ENCODE measurements at places on chromosomes 11 and 22.

- H3K4me1 ChIP-seq: no peaks in the 10 kb centered on the region
- H3K4me3 ChIP-seq: no peak overlapping the region
- no peaks in the 10 kb centered on the region for H3K27me3 ChIP-seq
- no peak for DNase-seq
- H3K36me3 ChIP-seq: no peaks in the 10 kb centered on the region
Measured at GRCh38 chr11:60863550-60864521, 3.5 kb upstream of the ZP1 start.

DNA sequence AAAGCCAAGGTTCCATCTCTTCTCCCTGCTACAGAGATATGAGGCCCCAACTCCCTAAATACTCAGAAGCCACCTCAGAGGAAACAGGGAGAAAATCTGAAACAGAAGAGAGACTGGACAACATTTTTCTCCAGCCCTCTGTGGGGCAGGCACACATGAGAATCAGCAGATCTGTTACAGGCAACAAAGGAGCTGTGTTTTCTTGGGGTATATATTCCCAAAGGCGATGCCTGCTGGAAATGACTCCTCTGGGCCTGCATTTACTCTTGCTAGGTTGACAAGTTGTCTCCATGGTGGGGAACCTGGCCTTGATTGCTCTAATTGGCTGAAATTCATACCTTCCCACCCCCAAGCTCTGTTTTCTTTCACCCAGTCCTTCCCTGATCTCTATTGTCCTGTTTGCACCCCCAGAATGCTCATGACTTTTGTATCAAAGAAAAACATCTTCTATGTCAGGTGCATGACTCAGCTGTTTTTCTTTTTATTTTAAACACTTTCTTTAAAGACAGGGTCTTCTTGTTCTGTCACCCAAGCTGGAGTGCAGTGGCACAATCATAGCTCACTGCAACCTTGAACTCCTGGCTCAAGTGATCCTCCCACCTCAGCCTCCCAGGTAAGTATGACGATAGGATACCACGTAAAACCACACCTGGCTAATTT lies 23.5 kb upstream of the P2RY6 start:
- H3K27me3 ChIP-seq: no peaks in the 10 kb centered on the region
- H3K4me3 ChIP-seq: no peak overlapping the region
- H3K36me3 ChIP-seq: no peaks in the 10 kb centered on the region
- DNase-seq: no peak
- no peaks in the 10 kb centered on the region for H3K4me1 ChIP-seq

DNA sequence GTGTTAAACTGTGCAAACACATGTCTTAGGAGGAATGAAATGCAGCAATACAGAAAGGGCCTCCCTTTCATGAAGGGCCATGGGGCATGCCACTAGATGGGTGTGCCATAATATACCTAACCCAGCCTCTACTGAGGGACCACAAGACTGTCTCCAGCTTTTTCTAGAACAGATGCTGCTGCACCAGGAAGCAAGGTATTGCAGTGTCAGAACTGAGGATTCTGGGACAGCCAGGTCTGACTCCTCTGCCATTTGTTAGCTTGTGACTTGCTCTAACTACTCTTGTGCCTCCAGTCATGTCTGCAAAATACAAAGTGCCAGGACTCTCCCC lies 53.2 kb downstream of the HIRA start:
- H3K4me3 ChIP-seq: no peak overlapping the region
- DNase-seq: no peak
- no peaks in the 10 kb centered on the region for H3K4me1 ChIP-seq
- H3K36me3 ChIP-seq: peaks cover 36% of the 10 kb centered on the region
- no peak overlapping the region for H3K27ac ChIP-seq

DNA sequence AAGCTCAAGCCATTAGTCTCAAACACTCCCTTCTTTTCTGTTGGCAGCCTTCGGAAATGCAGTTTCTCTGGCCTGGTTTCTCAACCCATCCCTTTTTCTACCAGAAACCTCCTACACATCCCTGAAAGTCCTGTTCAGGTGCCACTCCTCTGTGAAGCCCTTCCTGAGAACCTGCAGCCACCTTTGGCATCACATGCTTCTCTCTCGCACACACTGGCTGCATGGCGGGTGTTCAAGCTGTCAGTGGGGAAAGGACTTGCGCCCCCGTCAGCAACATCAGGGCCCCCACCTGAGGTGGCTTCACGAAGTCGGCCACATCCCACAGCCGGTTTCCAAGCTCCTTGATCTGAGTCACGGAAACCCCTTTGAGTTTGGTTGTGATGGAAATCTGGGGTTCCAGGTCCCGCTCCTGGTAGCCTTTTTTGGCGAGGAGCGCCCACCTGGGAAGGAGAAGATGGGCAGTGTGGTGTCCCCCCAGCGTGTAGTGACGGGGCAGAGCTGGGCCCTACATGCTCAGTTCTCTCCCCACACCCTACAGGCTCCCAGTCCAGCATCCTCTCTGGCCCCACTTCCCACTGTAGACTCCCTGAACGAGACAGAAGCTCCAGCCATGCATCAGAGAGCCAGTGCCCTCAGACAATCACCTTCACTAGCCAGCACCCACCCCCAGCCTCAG lies 1.7 kb upstream of the LRRC74B start:
- DNase-seq: no peak
- no peaks in the 10 kb centered on the region for H3K36me3 ChIP-seq
- H3K27me3 ChIP-seq: no peaks in the 10 kb centered on the region
- H3K4me1 ChIP-seq: peaks cover 3% of the 10 kb centered on the region

- no peak overlapping the region for H3K4me3 ChIP-seq
- no peaks in the 10 kb centered on the region for H3K36me3 ChIP-seq
- peaks cover 6% of the 10 kb centered on the region for H3K27me3 ChIP-seq
- peaks cover 5% of the 10 kb centered on the region for H3K4me1 ChIP-seq
- no peak for DNase-seq
Measured at GRCh38 chr11:85826116-85826855, 15.3 kb upstream of the SYTL2 start.

- H3K4me1 ChIP-seq: no peaks in the 10 kb centered on the region
- H3K27me3 ChIP-seq: no peaks in the 10 kb centered on the region
- DNase-seq: no peak
- no peak overlapping the region for H3K4me3 ChIP-seq
- H3K36me3 ChIP-seq: no peaks in the 10 kb centered on the region
Measured at GRCh38 chr22:49664371-49664881, 163.2 kb downstream of the BRD1 start.

DNA sequence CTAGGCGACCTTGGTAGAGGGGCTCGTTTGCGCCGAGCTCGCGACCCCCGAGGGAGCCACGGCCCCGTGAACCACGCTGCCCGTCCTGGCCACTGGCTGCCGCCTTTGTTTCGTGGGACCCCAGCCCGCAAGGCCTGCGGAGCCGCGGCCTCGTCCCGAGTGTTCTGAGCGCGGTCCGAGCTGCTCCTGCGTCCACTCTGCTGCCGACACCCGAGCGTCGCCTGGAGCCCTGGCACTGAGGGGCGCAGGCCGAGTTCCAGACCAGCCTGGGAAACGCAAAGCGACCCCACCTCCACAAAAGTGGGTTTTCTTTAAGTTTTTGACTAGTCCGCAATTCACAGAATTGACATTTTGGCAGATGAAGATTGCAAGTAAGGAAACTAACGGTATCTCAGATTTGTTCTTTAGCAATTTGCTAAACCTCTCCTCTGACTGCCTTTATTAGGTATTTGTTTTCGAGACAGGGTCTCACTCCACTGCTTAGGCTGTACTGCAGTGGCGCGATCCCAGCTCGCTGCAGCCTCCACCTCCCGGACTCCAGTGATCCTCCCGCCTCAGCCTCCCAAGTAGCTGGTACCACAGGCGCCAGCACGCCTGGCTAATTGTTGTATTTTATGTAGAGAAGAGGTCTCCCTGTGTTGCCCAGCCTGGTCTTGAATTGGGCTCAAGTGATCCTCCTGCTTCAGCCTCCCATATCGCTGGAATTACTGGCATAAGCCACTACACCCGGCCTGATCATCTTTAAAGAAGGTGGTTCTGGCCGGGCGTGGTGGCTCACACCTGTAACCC lies 879 bp upstream of the RNH1 start:
- peaks cover 21% of the 10 kb centered on the region for H3K4me1 ChIP-seq
- H3K4me3 ChIP-seq: peak overlapping the region; percentile 79
- H3K27ac ChIP-seq: peak overlapping the region; percentile 100
- no peaks in the 10 kb centered on the region for H3K27me3 ChIP-seq
- no peak for DNase-seq

DNA sequence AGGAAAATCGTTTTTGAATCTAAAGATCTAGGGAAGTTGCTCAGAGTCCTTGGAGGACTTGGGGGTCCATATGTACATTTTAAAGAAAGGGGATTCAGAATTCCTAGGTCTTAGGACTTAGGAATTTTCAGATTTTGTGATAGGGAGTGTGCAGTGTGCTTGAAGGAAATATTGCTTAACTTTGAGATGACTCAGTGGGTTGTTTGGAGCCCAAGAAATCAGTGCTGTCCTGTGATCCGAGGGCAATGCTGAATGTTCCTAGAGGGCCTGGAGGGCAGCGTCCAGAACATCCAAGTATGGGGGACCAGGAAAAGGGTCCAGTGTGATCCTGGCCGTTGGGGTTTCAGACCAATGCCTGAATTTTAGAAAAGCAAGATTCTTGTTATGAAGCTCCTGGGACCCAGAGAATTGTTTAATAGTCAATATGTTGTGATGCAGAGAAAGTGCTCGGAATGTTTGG lies 3.1 kb upstream of the IGF2 start:
- H3K4me1 ChIP-seq: peaks cover 12% of the 10 kb centered on the region
- H3K36me3 ChIP-seq: peaks cover 20% of the 10 kb centered on the region
- H3K27ac ChIP-seq: no peak overlapping the region
- no peaks in the 10 kb centered on the region for H3K27me3 ChIP-seq

- peak overlapping the region; percentile 58 for H3K27ac ChIP-seq
- H3K4me3 ChIP-seq: no peak overlapping the region
- DNase-seq: no peak
- no peaks in the 10 kb centered on the region for H3K27me3 ChIP-seq
- H3K4me1 ChIP-seq: peaks cover 20% of the 10 kb centered on the region
- no peaks in the 10 kb centered on the region for H3K36me3 ChIP-seq
Measured at GRCh38 chr11:94134651-94135512, 6.2 kb downstream of the PANX1 start.

DNA sequence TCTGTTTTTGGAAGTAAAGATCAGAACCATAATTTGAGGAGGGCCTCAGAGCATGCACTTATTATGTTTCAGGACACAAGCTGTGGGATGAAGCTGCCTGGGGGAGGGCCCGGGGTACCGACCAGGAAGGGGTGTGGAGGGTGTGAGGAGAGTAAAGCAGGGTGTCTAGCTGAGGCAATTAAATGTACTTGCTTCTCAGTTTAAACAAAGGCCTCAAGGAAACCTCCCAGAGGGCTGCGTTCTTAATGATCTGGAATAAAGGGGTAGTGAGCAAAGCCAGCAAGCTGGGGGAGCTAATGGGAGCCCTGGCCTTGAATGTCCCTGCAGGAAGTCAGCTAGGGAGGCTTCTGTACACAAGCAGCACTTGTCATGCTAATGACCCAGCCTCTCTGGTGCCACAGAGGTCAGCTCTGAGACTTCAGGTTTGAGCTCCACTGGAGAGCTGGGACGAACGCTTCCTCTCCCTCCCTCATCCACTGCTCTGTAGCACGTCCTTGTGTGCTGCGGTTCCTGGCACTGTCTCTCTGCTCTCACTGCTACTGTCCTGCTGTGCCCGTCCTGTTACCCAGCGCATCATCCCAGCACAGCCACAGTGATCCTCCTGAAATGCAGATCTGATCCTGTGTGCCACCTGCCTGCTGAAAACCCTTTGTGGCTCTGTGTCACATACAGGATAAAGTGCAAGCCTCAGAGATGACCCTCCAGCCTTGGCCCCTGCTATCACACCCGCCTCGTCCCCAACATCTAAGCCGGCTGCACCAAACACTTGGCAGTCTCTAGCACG lies 159.7 kb downstream of the DBX1 start:
- no peaks in the 10 kb centered on the region for H3K27me3 ChIP-seq
- H3K36me3 ChIP-seq: no peaks in the 10 kb centered on the region
- no peak overlapping the region for H3K4me3 ChIP-seq
- DNase-seq: no peak

DNA sequence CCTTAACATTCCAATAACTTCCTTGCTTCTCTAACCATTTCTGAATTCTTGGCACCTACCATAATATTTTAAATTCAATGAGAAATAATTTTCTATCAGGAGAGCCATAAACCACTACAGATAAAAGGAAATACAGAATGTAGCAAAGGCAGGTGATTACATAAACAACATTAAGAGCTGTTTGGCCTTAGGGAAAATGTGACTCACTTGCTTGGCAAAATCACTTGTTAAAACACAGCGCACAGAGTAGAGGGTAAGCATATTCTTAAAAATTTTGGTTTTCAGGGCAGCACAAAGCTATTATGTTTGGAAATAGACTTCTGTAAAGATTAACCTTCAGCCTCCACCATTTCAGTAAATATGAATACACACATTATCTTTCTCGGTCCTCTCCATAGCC lies 26.4 kb downstream of the IZUMO1R start:
- no peaks in the 10 kb centered on the region for H3K36me3 ChIP-seq
- H3K4me3 ChIP-seq: no peak overlapping the region

DNA sequence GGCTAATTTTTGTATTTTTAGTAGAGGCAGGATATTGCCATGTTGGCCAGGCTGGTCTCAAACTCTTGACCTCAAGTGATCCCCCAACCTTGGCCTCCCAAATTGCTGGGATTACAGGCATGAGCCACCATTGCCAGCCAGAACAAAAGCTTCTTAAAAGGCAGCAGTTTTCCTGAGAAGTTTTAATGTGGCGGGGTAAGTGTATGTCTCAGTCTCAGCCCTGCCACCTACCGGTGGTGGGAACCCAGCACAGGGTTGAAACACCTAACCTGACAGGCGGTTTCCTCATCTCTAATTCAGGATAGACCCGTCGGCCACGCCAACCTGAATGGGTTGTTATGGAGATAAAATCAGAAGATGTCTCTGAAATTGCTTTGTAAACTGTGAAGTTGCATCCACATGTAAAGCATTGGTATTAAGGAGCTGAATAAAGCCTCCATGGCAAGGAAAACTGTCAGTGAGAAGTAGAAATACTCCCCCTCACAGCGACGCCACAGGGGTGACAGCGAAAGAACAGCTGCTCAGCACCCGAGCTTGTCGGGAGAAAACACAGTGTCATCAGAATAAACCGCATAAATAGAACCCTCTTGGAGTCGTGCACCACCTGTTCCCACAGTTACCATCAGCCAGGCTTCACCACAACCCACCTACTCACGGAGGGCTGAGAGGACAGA lies 165.9 kb upstream of the NCAM1 start:
- no peak overlapping the region for H3K4me3 ChIP-seq
- H3K4me1 ChIP-seq: no peaks in the 10 kb centered on the region
- H3K27me3 ChIP-seq: no peaks in the 10 kb centered on the region
- no peak for DNase-seq
- no peaks in the 10 kb centered on the region for H3K36me3 ChIP-seq

DNA sequence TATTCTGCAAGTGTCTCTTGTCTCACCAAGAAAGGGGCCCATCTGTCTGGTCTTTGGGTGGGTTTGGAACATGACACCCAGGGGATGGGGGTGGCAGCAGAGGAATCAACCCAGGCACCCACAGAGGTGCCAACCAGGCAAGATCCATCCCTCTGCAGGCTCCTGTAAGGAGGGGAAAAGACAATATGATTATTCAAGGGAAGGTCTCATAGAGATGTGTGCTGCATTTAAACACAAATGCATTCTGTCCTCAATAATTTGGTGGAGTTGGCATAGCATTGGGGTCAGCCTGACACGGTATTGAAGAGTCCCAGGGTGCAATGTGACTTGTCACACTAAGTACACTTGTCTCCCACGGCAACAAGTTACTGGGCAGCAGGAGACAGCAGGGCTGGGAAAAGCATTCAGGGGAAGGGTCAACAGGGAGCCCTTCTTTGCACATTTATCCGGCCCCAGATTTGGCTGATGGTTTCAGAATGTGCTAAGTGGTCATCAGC lies 33.1 kb upstream of the SPON1 start:
- peaks cover 4% of the 10 kb centered on the region for H3K27me3 ChIP-seq
- no peaks in the 10 kb centered on the region for H3K36me3 ChIP-seq
- H3K4me1 ChIP-seq: no peaks in the 10 kb centered on the region
- no peak overlapping the region for H3K27ac ChIP-seq
- no peak overlapping the region for H3K4me3 ChIP-seq
- DNase-seq: no peak

Data from liver (tissue), 10 donors.